ENCODE measurements at places on chromosomes 4 and X. TPM values are rescaled to one million over a fixed set of nuclear protein-coding genes. Genes with fewer than 3 reads are reported as not detected.

The SFRP2 gene
- total RNA-seq: 23.2 TPM

The ATP8A1 gene
- total RNA-seq: 15.5 TPM

DNA sequence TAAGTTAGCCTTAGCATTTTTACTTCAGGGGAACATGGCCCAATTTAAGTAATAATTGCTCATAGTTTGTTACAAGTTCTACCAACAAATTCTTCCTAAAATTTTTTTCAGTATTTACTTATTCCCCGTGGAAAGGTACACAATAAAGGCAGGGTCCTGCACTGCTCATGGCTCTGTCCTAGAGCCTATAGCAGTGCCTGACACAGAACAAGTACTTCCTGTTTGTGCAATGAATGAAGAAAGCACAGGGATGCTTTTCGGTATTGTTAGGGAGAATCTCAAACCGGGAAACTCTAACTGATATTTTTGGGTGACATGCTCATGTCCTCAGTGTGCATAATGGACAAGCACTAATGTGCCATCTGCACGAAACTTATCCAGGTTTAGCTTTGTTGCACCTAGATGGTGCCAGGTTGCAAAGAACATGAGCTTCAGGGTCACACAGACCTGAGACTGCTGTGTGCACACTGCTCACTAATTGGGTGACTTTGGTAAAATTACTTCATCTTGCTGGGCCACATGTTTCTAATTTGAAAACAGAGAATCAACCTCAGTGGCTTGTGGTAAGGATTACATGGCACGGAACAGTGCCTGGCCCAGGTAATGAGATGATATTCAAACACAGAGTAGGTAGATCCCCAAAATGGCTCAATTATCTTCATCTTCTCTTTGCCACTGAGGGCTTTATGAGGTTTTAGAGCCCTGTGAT lies 175.8 kb upstream of the NPY2R start:
- no peak for DNase-seq
- no peaks in the 10 kb centered on the region for H3K4me1 ChIP-seq
- no peak overlapping the region for H3K27ac ChIP-seq
- no peaks in the 10 kb centered on the region for H3K27me3 ChIP-seq
- no peaks in the 10 kb centered on the region for H3K36me3 ChIP-seq

DNA sequence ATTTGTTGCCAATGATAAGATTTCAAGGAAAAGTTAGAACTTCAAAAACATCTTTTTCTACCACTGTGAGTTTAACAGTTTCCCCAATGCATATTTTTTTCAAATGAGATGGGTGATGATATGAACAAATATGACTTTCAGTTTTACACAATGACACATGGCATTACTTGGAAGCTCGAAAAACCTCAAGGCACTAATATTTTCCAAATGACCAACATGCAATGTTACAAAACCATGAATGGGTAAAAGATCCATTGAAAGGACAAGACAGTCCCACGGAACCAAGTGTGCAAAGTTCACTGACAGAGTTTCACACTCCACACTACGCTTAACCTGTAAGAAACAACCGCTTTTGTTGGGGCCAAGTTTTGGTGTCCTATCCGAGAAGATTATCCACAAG lies 84.5 kb downstream of the CD99L2 start:
- no peaks in the 10 kb centered on the region for H3K36me3 ChIP-seq
- no peak overlapping the region for H3K4me3 ChIP-seq
- no peak for DNase-seq
- H3K27ac ChIP-seq: no peak overlapping the region
- no peaks in the 10 kb centered on the region for H3K27me3 ChIP-seq

- H3K27ac ChIP-seq: no peak overlapping the region
- H3K36me3 ChIP-seq: no peaks in the 10 kb centered on the region
- peaks cover 9% of the 10 kb centered on the region for H3K27me3 ChIP-seq
- H3K4me1 ChIP-seq: no peaks in the 10 kb centered on the region
Measured at GRCh38 chrX:140822861-140823260, 113.3 kb downstream of the LINC00632 start.

GRCh38 chr4:138800421-138800820 lies 215.2 kb upstream of the NOCT start:
- no peak overlapping the region for H3K27ac ChIP-seq
- H3K36me3 ChIP-seq: no peaks in the 10 kb centered on the region
- H3K4me1 ChIP-seq: no peaks in the 10 kb centered on the region
- DNase-seq: no peak
- no peak overlapping the region for H3K4me3 ChIP-seq

DNA sequence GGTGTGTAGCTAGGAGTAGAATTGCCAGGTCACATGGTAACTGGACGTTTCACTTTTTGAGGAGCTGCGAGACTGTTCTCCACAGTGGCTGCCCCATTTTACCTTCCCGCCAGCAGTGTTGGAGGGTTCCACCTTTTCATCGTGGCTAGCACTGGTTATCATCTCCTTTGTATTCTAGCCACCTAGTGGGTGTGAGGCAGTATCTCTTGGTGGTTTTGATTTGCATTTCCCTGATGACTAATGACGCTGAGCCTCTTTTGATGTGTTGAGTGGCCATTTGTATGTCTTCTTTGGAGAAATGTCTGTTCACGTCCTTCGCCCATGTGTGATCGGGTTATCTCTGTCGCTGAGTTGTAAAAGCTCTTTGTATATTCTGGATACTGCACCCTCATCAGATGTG lies 10.6 kb downstream of the ABCD1 start:
- peaks cover 4% of the 10 kb centered on the region for H3K4me1 ChIP-seq
- H3K27me3 ChIP-seq: no peaks in the 10 kb centered on the region
- no peak overlapping the region for H3K27ac ChIP-seq
- no peaks in the 10 kb centered on the region for H3K36me3 ChIP-seq
- H3K4me3 ChIP-seq: no peak overlapping the region

DNA sequence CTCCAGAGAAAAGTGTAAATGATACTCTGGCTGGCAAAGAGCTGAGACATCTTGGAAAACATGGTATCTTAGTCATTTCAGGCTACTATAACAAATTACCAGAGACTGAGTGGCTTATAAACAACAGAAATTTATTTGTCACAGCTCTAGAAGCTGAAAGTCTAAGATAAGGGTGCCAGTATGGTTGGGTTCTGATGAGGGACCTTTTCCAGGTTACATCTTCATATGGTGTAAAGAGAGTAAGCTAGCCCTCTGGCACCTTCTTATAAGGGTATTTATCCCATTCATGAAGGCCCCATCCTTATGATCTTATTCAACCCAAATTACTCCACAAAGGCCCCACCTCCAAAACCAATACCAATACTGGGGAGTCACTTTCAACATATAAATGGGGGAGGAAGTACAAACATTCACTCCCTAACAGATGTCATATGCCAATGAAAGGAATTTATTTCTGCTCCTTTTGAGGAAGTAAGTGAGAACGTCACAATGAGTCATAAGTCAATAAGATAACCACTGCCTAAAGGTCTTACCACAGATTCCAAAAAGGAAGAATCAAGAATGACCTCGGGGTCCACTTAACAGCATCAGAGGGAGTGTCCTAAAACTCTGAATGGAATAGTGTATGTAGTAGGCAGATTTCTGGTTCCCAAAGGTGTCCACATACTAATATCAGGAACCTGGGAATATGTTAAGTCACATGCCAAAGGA lies 246.6 kb downstream of the OPHN1 start:
- H3K27me3 ChIP-seq: no peaks in the 10 kb centered on the region
- no peak for DNase-seq
- H3K4me3 ChIP-seq: no peak overlapping the region
- H3K36me3 ChIP-seq: no peaks in the 10 kb centered on the region
- no peaks in the 10 kb centered on the region for H3K4me1 ChIP-seq

- no peak for DNase-seq
- no peaks in the 10 kb centered on the region for H3K27me3 ChIP-seq
- H3K4me3 ChIP-seq: no peak overlapping the region
- no peak overlapping the region for H3K27ac ChIP-seq
- no peaks in the 10 kb centered on the region for H3K4me1 ChIP-seq
Measured at GRCh38 chrX:122565952-122566351, 618.1 kb upstream of the GRIA3 start.

DNA sequence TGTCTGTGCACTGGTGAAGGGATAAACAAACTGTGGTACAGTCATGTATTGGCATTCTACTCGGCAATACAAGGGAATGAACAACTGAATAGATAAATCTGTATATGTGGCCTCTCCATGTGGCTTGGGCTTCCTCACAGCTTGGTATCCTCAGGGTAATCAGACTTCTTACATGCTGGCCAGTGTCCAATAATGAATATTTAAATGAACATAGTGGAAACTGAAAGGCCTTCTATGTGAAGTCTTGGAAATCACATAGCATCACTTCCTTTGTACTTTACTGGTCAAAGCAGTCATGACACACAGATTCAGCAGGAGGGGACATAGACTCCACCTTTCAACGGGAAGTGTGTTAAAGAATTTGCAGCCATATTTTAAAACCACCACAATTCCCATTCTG lies 33.4 kb upstream of the GPR101 start:
- H3K27me3 ChIP-seq: peaks cover 13% of the 10 kb centered on the region
- no peaks in the 10 kb centered on the region for H3K4me1 ChIP-seq
- H3K36me3 ChIP-seq: no peaks in the 10 kb centered on the region
- H3K4me3 ChIP-seq: no peak overlapping the region
- H3K27ac ChIP-seq: no peak overlapping the region

- H3K4me3 ChIP-seq: no peak overlapping the region
- no peaks in the 10 kb centered on the region for H3K27me3 ChIP-seq
- H3K27ac ChIP-seq: no peak overlapping the region
- DNase-seq: no peak
- no peaks in the 10 kb centered on the region for H3K4me1 ChIP-seq
Measured at GRCh38 chrX:128078545-128078944, 26.3 kb upstream of the ACTRT1 start.

GRCh38 chr4:186294160-186294559 lies 28.2 kb downstream of the F11 start:
- H3K27ac ChIP-seq: no peak overlapping the region
- H3K4me1 ChIP-seq: no peaks in the 10 kb centered on the region
- H3K27me3 ChIP-seq: peaks cover 18% of the 10 kb centered on the region
- no peak for DNase-seq
- no peak overlapping the region for H3K4me3 ChIP-seq
- H3K36me3 ChIP-seq: no peaks in the 10 kb centered on the region

GRCh38 chr4:85776579-85776978 lies 301.6 kb downstream of the ARHGAP24 start:
- H3K36me3 ChIP-seq: no peaks in the 10 kb centered on the region
- no peaks in the 10 kb centered on the region for H3K4me1 ChIP-seq
- H3K27ac ChIP-seq: no peak overlapping the region
- no peak overlapping the region for H3K4me3 ChIP-seq
- no peak for DNase-seq

GRCh38 chr4:185955826-185956543 lies 113.0 kb upstream of the TLR3 start:
- no peak overlapping the region for H3K27ac ChIP-seq
- no peak overlapping the region for H3K4me3 ChIP-seq
- H3K27me3 ChIP-seq: no peaks in the 10 kb centered on the region
- H3K36me3 ChIP-seq: no peaks in the 10 kb centered on the region
- H3K4me1 ChIP-seq: no peaks in the 10 kb centered on the region
- no peak for DNase-seq

DNA sequence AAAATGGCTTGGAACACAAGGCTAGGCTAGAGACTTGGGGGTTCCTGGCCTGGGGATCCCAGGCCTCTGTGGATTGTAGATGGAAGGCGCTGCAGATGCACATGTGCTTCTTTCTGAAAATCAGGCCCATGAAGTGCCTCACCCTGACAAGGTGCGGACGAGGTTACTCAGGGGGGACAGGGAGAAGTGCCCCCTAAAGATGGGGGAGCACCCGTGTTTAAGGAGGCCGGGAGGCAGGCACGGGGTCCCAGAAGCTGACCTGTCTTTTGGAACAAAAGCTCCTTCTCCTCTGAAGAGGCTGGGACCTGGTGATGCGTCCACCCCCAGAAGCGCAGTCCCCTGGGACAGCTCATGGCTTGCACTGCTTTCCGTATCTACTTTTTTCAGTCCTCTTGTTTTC lies 2.4 kb downstream of the PDZD4 start:
- H3K36me3 ChIP-seq: no peaks in the 10 kb centered on the region
- H3K4me1 ChIP-seq: no peaks in the 10 kb centered on the region
- no peak overlapping the region for H3K27ac ChIP-seq
- peaks cover 45% of the 10 kb centered on the region for H3K27me3 ChIP-seq
- DNase-seq: no peak

DNA sequence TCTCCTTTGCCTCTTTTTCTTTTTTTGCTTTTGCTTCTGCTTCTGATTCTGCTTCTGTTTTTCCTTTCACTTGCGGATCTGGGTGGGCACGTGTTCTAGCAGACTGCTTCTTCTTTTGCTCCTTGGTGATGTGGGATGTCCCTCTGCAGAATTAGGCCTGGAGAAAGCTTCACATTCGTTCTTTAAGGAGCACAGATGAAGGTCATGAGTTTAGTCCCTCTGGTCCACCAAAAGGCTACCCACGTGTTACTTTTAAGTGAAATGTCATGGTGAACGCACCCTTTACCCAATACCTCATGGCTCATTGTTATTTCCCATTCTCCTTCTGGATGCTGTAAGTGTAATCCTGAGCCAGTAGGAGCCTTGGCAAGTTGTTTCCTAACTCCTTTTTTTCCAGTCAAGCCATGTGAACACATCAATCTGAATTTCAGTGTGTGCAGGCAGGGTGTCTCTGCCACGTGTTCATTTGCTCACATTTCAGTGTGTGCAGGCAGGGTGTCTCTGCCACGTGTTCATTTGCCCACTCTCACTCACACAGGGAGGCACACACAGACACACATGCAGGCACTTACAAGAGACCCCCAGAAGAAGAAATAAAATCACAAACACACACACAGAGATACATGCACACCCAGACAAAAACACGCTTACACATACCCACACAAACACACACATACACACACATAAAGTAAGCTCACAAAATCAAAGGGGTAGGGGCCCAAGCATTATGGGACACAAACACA lies 36.9 kb downstream of the NBDY start:
- no peaks in the 10 kb centered on the region for H3K27me3 ChIP-seq
- peaks cover 4% of the 10 kb centered on the region for H3K4me1 ChIP-seq
- peak overlapping the region; percentile 42 for H3K27ac ChIP-seq
- H3K4me3 ChIP-seq: no peak overlapping the region

DNA sequence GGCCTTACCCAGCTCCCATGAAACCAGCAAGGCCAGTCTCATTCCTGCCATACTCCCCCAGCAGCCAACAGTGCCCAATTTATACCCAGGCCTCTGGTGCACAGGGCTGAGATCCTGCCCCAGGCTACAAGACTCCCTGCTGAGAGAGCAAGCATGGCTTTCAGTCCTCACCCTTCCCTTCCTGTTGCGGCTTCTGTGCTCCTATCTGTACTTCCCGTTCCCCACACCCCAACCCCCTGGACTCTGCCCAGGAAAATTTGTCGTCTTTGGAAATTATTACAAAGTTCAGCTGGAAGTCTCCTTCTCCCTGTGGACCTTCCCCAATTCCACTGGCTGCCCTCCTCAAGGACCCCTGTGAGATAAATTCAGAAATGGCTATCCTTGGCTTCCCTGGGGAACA lies 84.1 kb upstream of the GK2 start:
- no peak overlapping the region for H3K4me3 ChIP-seq
- H3K27ac ChIP-seq: peak overlapping the region; percentile 49
- no peaks in the 10 kb centered on the region for H3K27me3 ChIP-seq
- DNase-seq: no peak
- H3K4me1 ChIP-seq: no peaks in the 10 kb centered on the region

GRCh38 chr4:106615410-106615945 lies 246.9 kb upstream of the GIMD1 start:
- no peaks in the 10 kb centered on the region for H3K36me3 ChIP-seq
- DNase-seq: no peak
- H3K27ac ChIP-seq: no peak overlapping the region
- no peak overlapping the region for H3K4me3 ChIP-seq
- no peaks in the 10 kb centered on the region for H3K4me1 ChIP-seq
- H3K27me3 ChIP-seq: no peaks in the 10 kb centered on the region
